HCT116 (cell line): ENCODE measurements at places on chromosomes 2 and 18. TPM values are rescaled to one million over a fixed set of nuclear protein-coding genes. Genes with fewer than 3 reads are reported as not detected.

FOXD4L1 gene
- 0.64 TPM for total RNA-seq

GALM gene
- 10.2 TPM for total RNA-seq

SERPINB13 gene
- 0.07 TPM for total RNA-seq

LIMS4 gene
- total RNA-seq: 1.1 TPM

TLX2 gene
- not detected for total RNA-seq

CCL20 gene
- 0.30 TPM for total RNA-seq

VAMP5 gene
- 1.9 TPM for total RNA-seq

UGT1A3 gene
- not detected for total RNA-seq

MSGN1 gene
- total RNA-seq: not detected

HS1BP3 gene
- 17.1 TPM for total RNA-seq

UCN gene
- total RNA-seq: 8.0 TPM
